ENCODE measurements at places on chromosomes 7 and 10.

DNA sequence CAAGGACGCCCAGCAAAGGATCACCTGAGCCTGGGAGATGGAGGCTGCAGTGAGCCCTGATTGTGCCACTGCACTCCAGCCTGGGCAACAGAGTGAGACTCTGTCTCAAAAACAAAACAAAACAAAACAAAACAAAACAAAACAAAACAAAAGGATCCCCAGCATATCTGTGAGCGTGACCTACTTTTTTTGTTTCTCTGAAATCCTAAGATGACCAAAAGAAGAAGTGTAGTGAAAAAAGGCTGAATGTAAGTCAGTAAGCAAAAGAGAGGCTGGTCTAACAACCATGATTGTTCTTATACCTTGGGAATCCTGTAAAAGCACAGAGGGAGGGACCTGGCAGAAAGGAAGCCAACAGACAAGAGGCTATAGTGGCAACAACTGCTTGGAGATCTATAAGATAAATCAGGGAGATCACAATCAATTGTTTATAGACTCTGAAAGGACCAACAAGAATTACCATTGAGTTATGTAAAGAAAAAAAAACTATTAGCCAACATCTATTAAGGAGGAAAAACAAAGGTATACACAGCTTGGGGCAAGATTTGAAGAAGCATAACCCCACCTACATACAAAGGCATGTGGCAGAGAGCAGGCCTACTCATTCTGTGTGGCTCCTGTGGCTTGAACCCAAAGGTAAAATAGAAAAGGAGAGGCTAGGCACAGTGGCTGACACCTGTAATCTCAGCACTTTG lies 255.2 kb upstream of the KLF14 start:
- peak; percentile 65 for DNase-seq

GRCh38 chr7:141654551-141654950 lies 47.4 kb downstream of the DENND11 start:
- DNase-seq: peak; percentile 67

GRCh38 chr10:77682393-77683087 lies 44.9 kb upstream of the KCNMA1 start:
- DNase-seq: no peak

- DNase-seq: no peak
Observed at GRCh38 chr10:114683162-114683561, 25.1 kb upstream of the ABLIM1 start.

DNA sequence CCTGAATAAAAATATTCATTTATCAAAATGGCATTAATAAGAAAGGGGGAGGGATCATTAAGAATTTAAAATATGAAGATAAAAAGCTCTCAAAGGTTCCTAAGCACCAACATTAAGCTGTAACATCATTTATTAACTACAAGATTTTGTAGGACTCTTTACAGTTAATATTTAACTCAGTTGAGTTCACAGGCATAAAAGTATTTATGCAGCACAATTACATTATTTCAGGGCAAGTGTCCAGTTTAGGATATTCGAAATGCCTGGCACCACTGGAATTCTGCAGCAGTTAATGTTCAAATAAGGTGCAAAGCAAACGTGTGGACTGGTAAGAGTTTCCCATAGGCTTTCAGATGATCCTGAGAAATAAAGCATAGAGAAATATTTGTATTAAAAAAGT lies 30.5 kb downstream of the NPS start:
- no peak for DNase-seq

- no peak for DNase-seq
Observed at GRCh38 chr7:155129186-155129585, 59.1 kb downstream of the HTR5A start.

DNA sequence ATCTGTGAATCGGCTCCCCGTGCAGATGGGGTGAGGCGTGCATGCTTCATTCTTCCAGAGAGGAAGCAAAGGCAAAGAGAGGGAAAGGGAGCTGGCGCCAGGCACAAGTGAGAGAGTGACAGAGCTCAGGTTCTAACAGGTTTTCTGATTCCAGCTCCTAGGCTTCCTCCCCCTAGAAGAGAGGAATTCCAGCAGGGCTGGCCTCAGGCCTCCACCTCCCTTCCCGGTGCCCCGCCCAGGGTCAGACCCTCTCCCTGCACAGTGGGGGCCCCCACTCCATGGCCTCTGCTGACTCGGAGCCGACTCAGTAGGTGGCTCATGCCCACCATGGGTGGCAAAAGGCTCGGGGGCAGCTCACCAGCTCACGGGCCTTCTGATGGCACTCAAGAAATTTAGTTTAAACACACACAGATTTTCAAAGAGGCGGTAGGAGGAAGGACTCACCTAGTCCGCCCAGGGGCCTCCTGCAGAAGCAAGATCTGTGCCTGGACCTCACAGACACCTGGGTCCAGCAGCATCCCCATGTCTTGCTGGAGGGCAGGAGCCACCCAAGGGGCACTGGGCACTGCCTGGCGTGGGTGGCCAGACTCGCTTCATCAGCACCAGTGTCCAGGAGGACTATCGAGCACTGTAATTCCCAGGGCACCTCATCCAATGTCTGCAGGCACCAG lies 183.5 kb downstream of the MAD1L1 start:
- no peak for DNase-seq

GRCh38 chr10:129030996-129031843 lies 435.8 kb upstream of the MGMT start:
- peak; percentile 14 for DNase-seq

DNA sequence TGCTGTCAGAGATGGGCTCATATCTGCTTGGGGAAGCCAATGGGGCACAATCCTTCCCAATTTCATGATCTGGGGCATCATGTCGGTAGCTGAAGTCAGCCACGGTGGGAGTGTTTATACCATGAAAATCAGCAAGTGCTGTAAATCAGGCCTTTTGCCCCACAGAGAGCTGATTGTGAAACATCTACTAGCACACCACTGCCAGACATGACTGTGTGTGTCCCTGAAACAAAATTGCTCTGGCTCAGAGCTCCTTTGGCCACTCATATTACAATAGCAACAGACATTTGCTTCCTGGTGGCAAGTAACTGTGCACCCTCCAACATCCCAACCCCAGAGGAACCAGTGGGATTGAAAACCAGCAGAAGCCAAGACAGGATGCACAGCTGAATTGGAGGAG lies 23.7 kb downstream of the GPR26 start:
- no peak for DNase-seq

GRCh38 chr7:37342688-37343471 lies 105.8 kb downstream of the ELMO1 start:
- peak; percentile 82 for DNase-seq

DNA sequence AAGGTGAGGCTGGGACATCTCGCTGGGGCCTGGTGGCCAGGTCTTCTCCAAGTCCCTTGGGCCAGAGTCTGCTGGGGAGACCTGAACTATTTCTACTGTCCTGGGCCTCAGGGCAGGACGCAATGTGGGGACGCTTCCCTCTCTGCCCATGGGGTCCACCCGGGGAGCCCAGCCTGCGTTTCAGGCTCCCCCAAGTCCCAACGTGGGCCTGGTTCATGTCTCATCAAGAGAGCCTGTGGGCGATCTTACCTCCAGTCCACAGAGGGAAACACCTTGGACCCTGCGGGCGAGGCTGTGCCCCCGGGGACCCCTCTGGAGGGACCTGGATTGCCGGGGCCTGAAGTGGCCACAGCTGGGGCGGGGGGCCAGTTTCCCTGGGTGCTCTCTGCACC lies 91.7 kb downstream of the DNAJB6 start:
- no peak for DNase-seq

DNA sequence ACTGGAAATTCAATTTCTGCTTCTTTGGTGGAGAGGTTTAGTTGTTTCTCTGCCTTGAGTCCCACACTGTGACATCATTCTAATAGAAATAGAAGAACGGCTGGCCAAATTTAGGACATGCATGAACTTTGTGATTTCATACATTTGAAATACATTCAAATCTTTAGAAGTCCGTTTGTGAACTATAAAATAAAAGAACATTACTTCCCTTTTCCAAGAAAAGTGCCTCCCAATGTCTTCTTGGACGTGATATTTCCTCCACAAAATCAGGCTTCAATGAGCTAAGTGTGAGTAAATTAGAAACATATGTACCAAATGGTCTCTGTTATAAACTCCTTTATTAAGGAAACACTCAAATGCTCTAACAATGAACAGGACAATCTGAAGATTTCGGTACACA lies 314.5 kb upstream of the AKR1E2 start:
- no peak for DNase-seq

DNA sequence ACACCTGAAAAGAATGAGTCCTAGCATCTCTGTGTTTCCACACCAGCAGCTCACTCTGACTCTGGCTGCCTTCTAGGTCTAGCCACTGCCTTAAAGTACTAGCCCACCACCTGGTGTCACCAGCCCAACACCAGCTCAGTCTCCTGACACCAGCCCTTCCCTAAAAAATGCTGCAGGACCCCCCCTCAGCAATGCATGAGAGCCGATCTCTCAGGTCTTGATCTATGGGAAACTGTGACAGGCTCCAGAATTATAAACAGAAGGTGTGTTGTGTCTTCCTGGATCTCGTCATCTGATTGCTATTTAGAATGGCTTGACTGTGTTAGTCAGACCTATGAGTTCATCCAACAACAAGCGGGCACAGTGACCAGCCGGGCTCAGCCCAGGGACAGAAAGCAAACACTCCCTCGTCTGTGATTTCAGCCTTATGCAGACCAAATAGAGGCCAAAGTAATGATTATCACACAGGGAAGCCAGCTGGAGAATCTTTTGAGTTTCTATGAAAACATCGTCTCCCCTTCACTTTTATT lies 66.6 kb downstream of the CUBN start:
- no peak for DNase-seq

GRCh38 chr7:83337050-83337449 lies 174.4 kb upstream of the PCLO start:
- DNase-seq: no peak

- DNase-seq: no peak
Observed at GRCh38 chr7:16455591-16455990, 9.9 kb downstream of the SOSTDC1 start.

- no peak for DNase-seq
Observed at GRCh38 chr7:2165610-2166594, 66.8 kb downstream of the MAD1L1 start.

- no peak for DNase-seq
Observed at GRCh38 chr10:93874309-93875031, 19.3 kb upstream of the SLC35G1 start.

DNA sequence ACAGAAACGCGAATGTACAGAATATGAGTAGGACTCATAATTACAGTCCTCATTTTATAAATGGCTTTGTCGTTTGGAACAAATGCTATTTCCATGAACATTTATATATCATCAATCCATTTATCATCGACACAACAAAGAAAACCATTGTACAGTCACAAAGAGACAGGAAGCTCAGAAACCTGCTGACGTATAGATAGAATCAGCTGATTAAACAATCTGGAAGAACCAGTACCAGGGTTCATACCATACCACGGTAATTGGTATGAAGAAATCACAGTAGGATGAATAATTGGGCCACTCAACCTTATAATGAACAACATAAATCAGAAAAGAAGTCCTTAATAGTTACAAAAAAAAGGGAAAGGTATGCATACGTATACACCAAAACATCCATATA lies 295.0 kb downstream of the PARD3 start:
- DNase-seq: no peak

DNA sequence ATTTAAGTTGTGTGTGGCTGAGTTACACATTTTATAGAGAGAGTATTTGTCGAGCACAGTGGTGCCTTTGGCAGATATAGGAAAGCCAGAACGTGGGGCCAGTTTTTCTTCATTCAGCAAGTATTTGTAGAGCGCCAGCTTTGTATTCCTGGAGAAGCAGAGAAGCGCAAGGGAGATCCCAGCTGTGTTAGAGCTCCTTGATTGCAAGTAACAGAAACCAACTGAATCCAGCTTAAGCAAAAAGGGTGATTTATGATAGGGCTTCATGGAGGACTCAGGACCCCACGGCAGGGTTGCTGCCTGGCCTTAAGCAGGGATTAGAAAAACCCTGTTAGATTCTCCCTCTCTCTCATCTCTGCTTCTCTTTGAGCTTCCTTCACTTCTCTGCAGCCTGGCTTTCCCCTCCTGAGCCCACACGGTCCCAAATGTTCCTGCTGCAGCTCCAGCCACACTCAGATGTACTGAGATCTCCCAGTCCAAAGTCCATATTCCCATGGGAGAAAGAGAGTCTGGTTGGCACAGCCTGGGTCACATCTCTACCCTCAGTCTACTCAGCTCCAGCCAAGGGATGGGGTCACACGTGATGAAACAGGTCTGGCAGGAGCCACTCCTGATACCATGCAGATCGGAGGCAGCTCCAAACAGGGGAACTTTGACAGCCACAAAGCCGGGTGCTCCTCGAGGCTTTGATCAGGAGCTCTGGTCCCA lies 16.7 kb downstream of the UBTD1 start:
- DNase-seq: no peak

DNA sequence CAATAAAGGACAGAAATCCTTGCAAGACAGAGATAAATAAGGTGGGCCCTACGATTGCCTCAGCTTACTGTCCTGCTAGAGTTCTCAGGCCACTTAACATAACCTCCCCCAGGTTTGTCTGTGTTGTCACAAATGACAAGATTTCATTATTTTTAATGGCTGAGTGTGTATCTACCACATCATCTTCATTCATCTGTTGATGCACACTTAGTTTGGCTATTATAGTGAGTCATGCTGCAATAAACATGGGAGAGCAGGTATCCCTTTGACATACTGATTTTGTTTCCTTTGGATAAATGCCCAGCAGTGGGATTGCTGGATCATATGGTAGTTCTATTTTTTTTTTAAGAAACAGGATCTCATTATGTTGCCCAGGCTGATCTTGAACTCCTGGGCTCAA lies 60.6 kb downstream of the PRTFDC1 start:
- DNase-seq: no peak

- DNase-seq: no peak
Observed at GRCh38 chr7:93902777-93903423, 3.5 kb upstream of the GNGT1 start.

DNA sequence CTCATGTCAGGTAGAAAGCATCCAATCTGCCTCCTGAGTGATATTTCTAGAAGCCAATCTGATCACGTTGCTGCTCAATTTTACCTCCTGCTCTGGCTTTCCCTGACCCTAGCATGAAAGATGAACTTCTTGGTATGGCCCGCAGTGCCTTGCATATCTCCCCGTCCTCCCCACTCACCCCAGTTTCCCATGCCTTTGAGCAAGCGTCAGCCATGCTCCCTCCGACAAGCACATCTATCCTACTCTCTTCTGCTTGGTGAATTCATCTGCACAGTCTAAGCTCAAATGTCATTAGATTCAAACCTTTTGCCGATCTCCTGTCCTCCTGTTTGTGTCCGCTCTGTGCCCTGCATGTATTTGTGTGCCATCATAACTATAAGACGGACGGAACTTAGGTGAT lies 6.2 kb upstream of the TBXAS1 start:
- no peak for DNase-seq

DNA sequence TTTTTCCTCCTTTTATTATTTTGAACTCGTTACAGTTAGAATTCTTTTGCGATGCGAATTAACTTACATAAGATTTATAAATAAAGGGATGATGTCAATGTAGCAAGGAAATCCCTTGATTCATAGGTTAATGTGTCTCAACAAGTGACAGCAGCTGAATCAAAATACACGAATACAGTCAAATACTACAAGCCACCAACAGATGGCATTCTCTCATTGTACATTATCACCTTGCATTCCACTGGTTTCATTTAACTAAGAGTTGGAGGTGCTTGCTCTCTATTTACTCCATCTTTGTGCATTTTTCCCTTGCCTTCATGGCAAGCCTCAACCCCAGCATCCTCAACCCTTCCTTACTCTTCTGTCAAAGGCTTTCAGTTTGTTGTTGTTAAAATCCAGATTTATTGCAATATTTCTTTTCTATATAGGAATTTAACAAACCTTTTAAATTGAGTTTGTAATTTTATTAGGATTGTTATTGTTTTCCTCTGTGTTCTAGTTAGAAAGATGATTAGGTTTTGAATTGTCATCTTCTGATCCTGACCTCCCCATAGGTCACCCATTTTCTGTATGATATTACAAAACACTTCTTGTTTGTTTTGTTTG lies 78.3 kb downstream of the SLC25A40 start:
- DNase-seq: no peak

GRCh38 chr10:30396293-30396692 lies 37.7 kb upstream of the MAP3K8 start:
- DNase-seq: no peak

Measured in CD4-positive, alpha-beta T cell treated with Interferon alpha-2 for 1 hour (primary cell).